ENCODE measurements at places on chromosomes 11 and 22.
A peak's percentile ranks its signal among the peaks of the same experiment; 100 is the strongest.

DNA sequence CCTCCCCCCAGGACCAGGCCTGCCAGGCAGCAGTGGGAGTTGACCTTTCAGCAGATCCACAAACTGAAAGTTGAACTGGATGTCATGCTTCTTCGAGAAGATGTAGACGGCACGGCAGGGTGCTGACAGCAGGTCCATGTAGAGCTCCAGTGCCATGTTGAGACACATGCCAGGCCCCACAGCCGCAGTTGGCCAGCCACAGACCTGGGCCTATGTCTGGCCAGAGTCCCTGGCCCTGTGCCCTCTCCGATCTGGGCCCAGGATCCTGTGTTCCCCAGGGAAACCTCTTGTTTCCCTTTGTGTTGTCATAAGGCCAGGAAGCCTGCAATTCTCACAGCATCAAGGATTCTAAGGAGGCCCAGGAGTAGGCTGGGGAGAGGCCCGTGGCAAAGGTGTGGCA lies at the start of gene GSTT4:
GSTT4 (minus strand) TSS at position 253 of the 400 bp plus-strand sequence; CDS start at position 156, 97 bp downstream.
- no peak for DNase-seq

- no peak for DNase-seq
Observed at GRCh38 chr11:68440224-68440623, 20.3 kb upstream of the PPP6R3 start.

- DNase-seq, result no peak
Observed at GRCh38 chr11:127875131-127875530, 712.2 kb downstream of the ETS1 start.

- no peak for DNase-seq
Observed at GRCh38 chr11:48093795-48094642, 113.7 kb downstream of the PTPRJ start.

DNA sequence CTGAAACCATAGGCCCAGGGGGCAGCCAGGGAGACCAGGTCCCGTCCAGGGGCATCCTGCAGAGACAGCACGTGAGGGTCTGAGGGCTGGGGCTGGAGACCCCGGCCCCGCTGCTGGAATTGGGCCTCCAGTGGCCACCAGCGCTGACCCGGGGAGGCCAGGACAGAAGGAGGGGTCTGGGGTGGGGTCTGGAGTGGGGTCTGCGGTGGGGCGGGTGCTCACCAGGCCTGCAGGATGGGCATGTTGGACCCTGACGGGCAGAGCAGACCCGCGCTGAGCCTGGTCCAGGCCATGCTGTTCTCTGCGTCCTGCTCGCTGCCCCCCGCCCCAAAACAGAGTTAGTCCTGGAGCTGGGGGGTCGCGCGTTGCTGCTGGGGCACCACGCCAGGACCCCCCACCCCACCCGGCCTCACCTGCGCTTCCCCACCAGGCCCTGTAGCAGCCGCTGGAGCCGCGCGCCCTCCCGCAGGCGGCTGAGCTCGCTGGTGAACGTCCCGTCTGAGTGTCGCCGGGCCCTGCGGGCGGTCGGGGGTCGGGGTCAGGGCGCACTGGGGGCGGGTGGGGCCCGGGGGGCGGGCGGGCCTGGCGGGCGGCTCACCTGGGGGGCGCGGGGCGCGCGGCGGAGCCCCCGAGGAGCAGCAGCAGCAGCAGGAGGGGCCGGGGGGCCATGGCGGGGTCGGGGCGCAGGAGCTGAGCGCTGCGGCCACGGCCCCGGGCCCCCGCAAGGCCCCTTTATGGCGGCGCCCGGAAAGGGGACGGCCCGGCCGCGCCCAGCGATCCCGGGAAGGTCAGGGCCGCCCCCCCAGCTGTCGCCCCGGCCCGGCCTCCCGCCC lies at the start of gene SCT:
SCT (minus strand) TSS at position 707 of the 833 bp plus-strand sequence; CDS start at position 669, 38 bp downstream.
- no peak for DNase-seq

DNA sequence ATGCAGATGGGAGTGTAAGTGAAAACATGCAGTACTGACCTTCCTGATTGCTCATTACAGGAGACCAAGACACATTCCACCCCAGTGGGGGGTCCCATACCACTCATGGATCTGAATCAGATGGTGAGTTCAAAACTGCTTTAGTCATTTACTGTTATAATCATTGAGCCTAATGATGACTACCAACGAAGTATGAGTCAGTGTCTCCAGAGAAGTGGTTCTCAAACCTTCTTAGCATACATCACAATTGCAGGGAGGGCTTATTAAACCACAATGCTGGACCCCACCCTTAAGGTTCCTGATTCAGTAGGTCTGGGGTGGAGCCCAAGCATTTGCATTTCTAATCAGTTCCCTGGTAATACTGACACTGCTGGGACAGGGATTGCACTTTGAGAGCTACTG lies 75.8 kb downstream of the CD44 start:
- DNase-seq, result peak; percentile 88

- DNase-seq, result no peak
Observed at GRCh38 chr22:50252082-50253045, 1.3 kb upstream of the HDAC10 start.

GRCh38 chr11:71140206-71140919 lies 112.0 kb downstream of the SHANK2 start:
- no peak for DNase-seq

GRCh38 chr11:46251954-46252353 lies 25.5 kb upstream of the CREB3L1 start:
- DNase-seq, result no peak

GRCh38 chr22:45976254-45977002 lies 534 bp downstream of the WNT7B start:
- no peak for DNase-seq

GRCh38 chr22:23591201-23591791 lies 11.2 kb upstream of the IGLL1 start:
- DNase-seq, result peak; percentile 7

- peak; percentile 34 for DNase-seq
Observed at GRCh38 chr11:78666675-78667160, 92.1 kb upstream of the NARS2 start.

DNA sequence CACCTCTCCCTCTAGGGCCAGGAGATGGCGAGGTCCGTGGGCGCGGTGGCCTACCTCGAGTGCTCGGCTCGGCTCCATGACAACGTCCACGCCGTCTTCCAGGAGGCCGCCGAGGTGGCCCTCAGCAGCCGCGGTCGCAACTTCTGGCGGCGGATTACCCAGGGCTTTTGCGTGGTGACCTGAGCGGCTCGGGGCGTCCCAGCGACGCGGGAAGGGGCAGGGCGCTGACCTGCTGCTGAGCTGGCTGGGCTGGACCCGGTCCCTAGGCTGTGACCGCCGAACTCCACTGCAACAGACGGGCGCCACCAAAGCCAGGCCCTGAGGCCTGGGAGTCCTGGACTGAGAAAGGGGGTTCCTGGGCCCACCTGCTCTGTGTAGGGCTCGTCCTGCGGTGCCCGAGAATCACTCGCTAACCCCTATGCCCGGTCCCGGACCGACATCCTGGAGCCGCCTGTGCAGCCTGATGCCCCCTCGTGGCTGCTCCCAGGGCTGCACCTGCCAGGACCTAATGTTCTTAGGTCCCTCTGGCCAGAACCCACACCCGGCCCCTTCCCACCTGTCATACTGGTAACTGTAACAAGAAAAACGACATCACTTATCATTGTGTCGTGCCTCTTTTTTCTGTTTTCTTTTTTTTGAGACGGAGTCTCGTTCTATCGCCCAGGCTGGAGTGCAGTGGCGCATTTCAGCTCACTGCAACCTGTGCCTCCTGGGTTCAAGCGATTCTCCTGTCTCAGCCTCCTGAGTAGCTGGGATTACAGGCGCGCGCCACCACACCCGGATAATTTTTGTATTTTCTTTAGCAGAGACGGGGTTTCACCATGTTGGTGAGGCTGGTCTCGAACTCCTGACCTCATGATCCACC lies 15.0 kb downstream of the RHOD start:
- no peak for DNase-seq

All from AG09309 (cell line).